ENCODE measurements at places on chromosomes 5 and 9.

GRCh38 chr5:139985290-139985689 is 57.8 kb downstream of the NRG2 start:
- DNase-seq = no peak

GRCh38 chr5:89989776-89990175 is 419.8 kb downstream of the CETN3 start:
- no peak for DNase-seq

- no peak for DNase-seq
Observed at GRCh38 chr5:5464036-5464715, 41.7 kb downstream of the ICE1 start.

DNA sequence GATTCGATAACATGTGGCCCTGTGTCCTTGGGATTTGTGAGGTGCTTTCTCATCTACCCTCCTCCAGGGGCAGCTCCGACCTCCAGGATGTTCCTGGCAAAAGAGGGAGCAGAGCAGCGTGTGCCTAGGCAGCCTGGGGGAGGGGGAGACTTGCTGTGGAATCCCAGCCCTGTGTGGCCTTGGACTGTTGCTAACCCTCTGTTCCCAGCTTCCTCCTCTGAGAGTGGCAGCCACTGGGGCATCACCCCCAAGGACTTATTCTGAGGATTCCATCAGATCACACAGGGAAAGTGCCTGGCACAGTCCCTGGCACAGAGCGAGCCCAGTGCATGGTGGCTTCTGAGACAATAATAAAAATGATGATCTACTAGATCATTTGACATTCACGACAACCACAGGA is 265.1 kb upstream of the MVB12B start:
- DNase-seq = no peak

DNA sequence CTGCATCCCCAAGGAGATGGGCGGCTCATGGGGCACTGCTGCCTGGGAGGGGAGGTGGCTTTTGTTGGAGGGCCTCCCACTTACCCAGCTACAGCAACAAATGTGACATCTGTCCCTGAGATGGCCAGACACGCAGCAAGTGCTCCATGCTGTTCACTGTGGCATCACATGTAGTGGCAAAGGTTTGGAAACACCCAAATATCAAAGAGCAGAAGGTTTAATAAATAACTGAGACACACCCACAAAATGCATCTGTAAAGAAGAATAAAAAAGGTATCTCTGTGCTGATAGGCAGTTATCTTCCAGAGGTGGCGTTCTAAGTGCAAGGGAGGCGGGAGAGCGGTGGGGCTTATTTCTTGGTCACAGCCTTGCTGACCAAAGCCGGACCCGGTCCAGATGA is 23.3 kb upstream of the CLPTM1L start:
- no peak for DNase-seq

- DNase-seq = no peak
Observed at GRCh38 chr5:113340537-113340936, 94.3 kb downstream of the TSSK1B start.

- DNase-seq = no peak
Observed at GRCh38 chr5:147673266-147673665, 109.3 kb downstream of the JAKMIP2 start.

DNA sequence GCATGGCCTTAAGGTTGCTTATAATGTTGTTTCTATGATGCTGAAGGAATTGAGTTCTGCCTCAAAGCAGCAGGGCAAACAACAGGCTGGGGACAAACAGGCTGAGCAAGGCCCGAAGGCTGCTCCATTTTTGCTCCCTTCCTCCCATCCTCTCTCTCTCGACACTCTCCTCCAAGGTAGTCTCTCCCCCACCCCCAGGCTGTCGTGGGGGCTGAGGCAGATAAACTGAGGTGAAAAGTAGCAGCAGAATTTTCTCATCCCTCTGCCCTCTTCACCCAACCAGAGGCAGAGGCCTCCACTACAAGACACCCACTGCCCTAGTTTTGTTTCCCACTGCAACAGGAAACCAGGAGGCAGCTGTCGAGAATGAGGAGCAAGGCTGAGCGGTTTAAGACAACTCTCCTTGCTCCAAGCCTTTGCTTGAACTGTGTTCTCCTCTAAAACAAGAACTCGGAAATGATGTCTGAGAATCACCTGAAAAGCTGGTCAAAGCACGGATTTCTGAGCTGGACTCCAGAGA is 13.5 kb upstream of the GNA14 start:
- DNase-seq = no peak

GRCh38 chr5:158922816-158923215 is 176.9 kb downstream of the EBF1 start:
- DNase-seq = no peak

GRCh38 chr5:98927242-98927988 is 1.4 kb downstream of the CHD1 start:
- peak; percentile 60 for DNase-seq

All from T follicular helper cell (primary cell).